ENCODE measurements at places on chromosomes 2 and 18.

- DNase-seq, result no peak
These were observed 129.3 kb downstream of the MBP start for GRCh38 chr18:77003316-77003715.

- no peak for DNase-seq
These were observed 225.3 kb downstream of the MC4R start for GRCh38 chr18:60147323-60147722.

- no peak for DNase-seq
These were observed 38.2 kb upstream of the MGAT4A start for GRCh38 chr2:98769114-98769476.

- DNase-seq, result no peak
These were observed 48.8 kb downstream of the EML4 start for GRCh38 chr2:42217914-42218313.

DNA sequence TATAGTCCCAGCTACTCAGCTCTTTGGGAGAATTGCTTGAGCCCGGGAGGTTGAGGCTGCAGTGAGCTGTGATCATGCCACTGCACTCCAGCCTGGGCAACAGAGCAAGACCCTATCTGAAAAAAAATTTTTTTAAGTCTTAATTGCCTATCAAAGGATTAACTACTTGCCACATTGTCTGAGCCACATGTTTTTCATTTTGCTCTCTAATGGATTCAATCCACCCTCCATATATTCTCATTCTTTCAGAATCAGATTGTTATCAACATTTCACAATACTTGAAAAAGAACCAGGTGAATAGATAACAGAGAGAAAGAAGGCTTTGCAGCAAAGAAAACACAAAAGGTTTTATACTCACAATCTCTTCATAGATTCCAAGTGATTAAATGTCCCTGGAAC lies 61.0 kb downstream of the PXDN start:
- no peak for DNase-seq

DNA sequence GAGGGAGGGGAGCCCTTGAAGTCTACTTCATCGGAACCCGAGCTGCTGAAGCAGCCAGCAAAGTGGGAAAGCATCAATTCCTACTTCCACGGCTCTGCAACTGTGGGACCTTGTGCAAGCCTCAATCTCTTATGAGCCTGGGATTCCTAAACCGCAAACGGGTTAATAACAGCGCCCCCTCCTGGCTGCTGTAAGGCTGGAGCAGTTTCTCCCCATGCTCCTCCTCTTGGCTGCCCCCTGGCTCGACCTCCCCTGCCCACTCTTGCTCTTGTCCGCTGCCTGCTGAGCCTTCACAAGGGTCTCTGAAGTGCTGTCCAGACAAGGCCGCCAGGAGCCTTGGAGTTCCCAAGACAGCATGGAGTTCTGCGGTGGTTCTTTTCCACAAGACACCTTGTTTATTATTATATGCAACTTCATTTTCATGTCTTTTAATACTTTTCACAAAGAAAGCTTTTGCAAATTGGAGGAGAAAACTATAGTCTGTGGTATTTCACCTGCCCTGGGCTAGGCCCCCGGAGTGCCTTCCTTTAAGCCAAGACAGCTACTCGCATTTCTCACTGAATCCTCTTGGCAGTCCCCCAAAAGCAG lies 157.2 kb downstream of the DDX1 start:
- DNase-seq, result no peak

- DNase-seq, result no peak
These were observed 55.9 kb downstream of the TTC21B start for GRCh38 chr2:165897726-165898125.

DNA sequence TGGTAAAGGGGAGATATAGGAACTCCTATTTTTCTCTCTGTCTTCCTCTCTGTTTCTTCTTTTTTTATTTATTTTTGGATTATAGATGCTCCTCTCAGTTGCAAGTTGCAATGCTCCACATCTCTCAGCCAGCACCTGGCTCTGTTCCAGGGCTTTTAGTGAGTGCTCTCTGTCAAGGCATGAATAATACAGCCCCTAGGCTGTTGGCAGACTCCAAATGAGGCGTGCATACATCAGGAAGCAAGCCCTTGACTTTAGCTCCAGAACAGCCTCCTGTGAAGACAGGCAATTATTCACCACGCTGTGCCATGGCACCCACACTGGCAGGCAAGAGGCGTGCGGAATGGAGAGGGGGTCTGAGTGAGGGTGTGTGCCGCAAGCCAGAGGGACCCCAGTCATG lies 228.1 kb upstream of the PXDN start:
- no peak for DNase-seq

DNA sequence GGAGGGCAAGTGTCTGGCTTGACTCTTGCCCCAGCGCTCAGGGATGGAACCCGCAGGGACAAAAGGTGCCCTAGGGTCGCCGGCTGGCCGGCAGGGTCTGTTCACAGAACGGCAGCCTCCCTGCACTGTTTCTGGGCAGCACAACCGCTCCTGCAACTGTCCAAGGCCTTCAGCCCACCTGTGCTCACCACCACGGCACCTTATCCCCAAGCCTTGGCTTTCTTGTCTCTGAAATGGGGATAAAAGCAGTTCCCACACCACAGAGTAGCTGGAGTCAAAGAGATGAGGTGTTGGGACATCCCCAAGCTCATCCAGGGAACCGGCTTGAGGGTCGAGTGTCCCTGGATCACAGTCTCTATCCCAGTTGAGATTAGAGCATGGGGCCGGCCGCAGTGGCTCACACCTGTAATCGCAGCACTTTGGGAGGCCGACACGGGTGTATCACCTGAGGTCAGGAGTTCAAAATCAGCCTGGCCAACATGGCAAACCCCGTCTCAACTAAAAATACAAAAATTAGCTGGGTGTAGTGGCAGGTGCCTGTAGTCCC lies 4.7 kb downstream of the SNORC start:
- DNase-seq, result no peak

GRCh38 chr2:126852361-126852760 lies 46.3 kb upstream of the TEX51 start:
- DNase-seq, result no peak

DNA sequence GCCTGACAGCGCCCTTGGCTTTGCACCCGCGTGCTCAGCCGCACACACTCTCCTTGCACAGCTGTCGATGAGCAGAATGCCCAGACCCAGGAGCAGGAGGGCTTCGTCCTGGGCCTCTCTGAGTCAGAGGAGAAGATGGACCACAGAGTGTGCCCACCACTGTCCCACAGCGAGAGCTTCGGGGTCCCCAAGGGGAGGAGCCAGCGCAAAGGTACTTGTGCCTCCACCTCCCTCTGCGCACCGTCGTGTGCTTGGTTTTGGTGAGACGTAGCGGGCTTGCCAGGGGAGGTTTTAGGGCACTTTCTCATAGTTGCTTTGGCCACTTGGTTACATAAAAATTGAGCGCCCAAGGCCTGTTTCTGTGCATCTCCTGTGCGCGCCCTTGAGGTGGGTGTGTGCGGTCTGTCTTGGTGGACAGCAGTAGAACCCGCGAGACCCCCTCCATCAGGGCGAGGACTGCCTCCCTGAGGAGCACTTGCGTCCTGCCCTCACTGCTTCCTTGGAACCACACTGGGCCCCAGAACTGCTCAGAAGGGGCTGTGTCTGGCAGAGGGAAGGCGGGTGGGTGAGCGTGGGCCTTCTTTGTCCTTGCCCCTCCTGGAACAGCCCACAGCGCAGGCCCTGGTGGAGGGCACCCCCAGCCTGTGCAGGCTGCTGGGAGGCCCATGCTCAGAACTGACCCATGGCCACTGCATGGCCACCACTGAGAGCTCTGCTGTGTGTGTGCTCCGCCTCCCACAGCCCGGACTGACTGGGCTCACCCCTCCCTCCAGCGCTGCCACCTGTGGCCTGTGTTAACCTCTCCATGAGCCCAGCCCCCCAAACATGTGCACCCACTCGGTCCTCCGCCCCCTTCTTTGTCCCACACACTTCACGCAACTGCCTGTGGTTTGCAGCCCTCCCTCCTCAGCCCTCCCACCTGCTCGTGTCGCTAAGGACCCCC lies 95.9 kb downstream of the DGKD start:
- no peak for DNase-seq

GRCh38 chr2:8534729-8535468 lies 147.0 kb upstream of the ID2 start:
- no peak for DNase-seq

GRCh38 chr2:236665101-236665500 lies 95.5 kb downstream of the ACKR3 start:
- no peak for DNase-seq

- DNase-seq, result no peak
These were observed 86.1 kb upstream of the ITPRID2 start for GRCh38 chr2:181805228-181806038.

DNA sequence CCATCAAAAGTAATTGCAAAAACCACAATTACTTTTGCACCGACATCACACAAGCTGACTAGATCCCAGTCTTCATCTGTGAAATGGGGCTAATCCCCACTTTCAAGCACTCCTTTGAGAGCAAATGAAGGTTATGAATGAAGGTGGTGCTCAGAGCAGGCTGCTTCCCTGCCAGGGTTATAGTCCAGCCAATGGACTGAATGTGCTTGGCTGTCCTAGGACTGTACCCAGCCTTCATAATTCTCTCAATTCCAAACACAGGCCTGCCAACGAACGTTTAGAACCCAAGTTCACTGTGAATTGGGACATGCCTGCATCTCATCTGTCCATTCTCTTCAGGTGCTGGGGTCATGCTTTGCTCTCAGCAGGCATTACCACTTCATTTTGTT lies 27.8 kb upstream of the ICOS start:
- no peak for DNase-seq

- no peak for DNase-seq
These were observed 82.6 kb upstream of the CYP1B1 start for GRCh38 chr2:38158378-38159118.

GRCh38 chr2:54728669-54729120 lies 5.2 kb downstream of the EML6 start:
- no peak for DNase-seq

DNA sequence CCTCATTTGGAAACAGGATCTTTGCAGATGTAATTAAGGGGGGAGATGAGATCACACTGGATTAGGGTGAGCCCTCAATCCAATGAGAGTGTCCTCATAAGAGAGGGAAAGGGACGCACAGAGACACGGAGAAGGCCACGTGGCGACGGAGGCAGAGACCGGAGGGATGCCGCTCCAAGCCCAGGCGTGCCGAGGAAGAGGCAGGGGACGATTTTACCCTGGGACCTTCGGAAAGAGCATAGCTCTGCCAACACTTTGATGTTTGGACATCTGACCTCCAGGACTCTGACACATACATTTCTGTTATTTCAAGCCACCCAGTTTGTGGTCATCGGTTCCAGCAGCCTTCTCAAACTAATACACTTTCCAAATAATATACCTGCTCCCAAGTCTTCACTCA lies 84.4 kb upstream of the ZCCHC2 start:
- no peak for DNase-seq

GRCh38 chr2:211867845-211868451 lies 670.7 kb downstream of the ERBB4 start:
- DNase-seq, result no peak

DNA sequence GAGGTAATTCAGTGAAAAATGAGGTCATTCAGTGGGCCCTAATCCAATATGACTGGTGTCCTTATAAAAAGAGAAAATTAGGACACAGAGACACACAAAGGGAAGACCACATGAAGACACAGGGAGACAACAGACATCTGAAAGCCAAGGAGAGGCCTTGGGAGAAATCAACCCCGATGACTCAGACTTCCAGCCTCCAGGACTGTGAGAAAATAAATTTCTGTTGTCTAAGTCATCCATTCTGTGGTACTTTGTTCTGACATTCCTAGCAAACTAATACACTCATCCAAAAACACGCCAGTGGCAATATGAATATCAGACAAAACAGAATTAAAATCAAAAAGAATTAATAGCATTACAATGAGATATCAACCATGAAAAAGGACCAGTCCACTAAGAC lies 303.7 kb downstream of the SS18 start:
- no peak for DNase-seq

DNA sequence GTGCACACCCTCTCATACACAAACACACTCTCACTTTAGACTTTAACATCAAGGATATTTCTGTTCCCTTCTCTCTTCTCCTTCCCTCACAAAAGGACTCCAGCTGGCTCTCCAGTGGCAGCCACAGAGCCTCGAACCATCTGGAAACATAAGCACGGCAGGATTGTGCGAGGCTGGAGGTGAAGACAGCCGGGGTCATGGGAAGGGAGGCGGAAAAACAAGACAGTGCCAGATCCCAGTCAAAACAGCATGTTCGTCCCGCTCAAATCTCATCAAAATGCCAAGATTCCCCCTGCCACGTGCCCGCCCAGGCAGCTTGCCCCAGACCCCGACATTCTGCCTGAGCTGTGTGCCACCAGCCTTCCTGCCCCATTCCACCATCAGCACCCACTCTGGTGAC lies 180.3 kb downstream of the ZBTB7C start:
- no peak for DNase-seq

GRCh38 chr18:8936619-8937018 lies 165.9 kb upstream of the NDUFV2 start:
- DNase-seq, result no peak

DNA sequence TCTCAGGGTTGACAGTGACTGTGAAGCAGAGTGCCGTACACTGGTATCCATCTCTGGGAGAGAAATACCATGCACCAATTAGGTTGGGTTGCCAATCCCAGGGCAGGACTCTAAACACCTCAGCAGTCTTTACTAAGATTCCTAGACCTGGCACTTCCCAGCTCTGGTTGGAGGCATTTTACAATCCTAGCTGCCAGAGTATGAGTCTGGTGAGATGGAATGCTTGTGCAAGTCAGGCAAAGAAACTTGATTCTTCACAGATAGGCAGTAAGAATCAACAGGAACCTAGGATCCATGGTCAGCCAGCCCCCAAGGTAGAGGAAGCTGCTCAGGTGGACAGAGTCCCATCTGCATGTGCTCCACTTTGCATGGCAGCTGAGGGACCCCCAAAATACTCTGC lies 6.0 kb upstream of the UGT1A5 start:
- no peak for DNase-seq

GRCh38 chr2:238305092-238305862 lies 15.0 kb upstream of the TRAF3IP1 start:
- DNase-seq, result no peak

DNA sequence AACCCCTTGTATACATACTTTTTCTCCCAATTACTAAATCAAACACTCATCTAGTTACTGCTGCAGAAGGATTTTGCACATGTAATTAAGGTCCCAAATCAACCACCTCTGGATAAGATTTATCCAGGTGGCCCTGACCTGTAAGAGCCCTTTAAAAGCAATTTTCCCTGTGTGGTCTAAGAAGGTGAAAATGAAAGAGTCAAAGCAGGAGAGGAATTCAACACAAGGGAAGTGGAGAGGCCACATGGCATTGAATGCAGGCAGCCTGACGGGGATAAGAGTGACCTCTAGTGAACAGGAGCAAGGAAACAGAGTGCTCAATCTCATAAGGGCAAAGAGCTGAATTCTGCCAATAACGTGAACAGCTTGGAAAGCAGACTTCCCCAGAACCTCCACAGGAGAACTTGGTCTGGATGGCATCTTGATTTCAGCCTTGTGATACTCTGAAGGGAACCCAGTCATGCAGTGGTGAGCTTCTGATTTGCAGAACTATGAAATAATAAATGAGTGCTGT lies 27.2 kb downstream of the PPP3R1 start:
- no peak for DNase-seq

DNA sequence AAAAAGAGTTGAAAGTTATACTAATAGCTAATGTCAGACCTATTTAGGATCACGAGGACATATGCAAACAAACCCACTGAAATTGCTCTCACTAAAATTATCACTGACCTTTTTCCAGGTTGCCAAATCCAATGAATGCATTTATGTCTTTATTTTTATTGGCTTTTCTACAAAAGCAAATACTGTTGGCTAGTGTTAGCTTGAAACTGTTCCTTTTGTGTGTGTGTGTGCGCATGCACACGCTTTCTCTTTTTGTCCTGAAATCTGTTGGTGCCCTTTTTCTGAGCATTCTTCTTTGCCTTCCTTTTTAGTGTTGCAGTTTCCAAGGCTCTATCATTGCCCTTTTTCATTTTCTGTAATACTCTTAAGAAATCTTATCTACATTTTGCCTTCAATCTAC lies 1269.2 kb downstream of the LRP1B start:
- DNase-seq, result no peak

Measured in stimulated activated CD4-positive, alpha-beta T cell treated with anti-CD3 and anti-CD28 coated beads, Interleukin-1b, Interleukin-23, amount 100 ng/mL, for 1 hour (primary cell).